ENCODE measurements at places on chromosomes 12 and 14.

- DNase-seq, result no peak
Measured at GRCh38 chr12:38149395-38150073, 167.0 kb upstream of the ALG10B start.

GRCh38 chr12:76643438-76643837 is 83.9 kb upstream of the OSBPL8 start:
- DNase-seq, result no peak

DNA sequence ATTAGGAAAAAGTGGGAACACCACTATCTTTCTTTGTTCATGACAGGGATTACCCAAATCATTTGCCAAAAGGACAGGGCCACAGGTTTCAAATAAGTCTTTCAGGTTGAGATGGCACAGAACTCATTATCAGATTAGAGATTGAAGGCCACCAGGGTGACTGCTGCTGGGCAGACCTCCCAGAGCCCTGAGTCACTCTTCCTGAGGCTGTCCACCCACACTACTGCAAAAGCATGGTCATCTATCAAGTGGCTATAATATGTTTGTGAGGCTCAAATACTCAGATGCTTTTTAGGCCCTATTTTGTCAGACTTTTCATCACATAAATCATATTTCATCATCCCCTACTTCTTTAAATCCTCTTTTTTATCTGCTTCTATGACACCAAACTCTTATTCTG is 155.3 kb upstream of the CCDC196 start:
- DNase-seq, result no peak

DNA sequence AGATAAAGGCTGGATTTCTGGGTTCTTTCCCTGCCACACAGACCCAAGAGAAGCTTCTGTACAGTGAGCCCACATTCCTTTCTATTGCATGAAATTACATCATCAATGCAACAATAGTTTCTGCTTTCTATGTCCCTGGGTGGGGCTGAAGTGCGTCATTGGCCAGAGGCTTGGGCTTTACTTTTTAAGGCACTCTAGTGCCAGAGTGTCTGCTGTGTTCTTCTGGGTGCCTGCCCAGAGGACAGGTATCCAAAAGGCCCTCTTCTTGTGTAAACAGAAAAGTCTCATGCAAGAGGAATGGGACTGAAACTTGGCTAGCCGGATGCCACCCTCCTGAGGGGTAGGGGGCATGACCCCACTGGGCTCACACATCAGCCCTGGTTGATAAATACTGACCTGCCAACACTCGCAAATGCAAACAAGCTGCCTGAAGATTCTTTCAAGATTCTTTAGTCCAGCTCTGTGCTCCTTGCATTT is 5.9 kb downstream of the KRT86 start:
- DNase-seq, result no peak

GRCh38 chr12:66665435-66665985 is 13.4 kb downstream of the GRIP1 start:
- no peak for DNase-seq

DNA sequence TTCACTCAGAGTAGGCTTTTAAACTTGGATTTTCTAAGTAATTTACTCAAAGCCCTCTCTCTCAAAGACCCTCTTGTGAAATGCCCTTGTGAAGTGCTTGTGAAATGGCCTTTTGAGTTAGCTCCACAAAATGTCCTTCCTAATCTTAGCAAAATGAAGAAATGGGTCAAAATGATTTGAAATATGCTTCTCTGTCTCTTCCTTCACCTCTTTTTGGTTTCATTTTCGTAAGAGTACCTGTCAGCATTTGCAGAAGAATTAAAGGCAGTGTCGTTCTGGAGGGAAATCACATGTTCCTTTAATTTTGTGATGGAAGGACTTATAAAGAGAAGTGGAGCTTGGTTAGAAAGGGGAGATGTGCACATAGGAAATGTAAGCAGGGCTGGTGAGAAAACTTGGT is 93.7 kb downstream of the HMGA2 start:
- DNase-seq, result no peak

DNA sequence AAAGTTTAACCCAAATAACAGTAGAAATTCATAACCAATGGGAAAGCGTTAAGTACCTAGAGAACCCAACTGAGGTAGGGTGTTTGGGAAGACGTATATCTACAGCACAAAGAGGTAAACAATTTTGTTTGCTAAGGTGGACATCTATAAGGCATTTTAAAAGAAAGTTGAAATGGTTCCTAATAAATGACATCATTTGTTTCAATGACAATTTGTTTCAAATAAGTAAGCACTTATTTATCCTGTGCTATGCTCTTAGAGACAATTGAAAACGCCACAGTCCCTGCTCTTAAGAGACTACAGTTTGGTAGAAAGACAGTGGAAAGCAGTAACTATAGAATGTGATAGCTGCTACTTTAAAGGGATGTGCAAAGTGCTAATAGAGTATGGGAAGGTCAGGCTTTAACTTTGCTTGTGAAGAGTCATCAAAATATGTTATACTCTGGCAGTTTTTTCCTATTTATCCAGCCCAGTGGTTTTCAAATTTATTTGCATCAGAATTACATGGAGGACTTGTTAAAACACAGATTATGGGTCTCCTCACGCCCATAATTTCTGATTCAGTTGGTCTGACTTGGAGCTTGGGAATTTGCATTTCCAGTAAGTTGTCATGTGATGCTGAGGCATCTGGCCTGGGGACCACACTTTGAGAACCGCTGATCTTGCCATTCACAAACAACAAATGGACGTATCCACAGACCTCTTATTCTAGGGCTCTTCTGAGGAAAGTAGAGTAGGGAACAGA is 19.6 kb upstream of the SMCO2 start:
- DNase-seq, result no peak

DNA sequence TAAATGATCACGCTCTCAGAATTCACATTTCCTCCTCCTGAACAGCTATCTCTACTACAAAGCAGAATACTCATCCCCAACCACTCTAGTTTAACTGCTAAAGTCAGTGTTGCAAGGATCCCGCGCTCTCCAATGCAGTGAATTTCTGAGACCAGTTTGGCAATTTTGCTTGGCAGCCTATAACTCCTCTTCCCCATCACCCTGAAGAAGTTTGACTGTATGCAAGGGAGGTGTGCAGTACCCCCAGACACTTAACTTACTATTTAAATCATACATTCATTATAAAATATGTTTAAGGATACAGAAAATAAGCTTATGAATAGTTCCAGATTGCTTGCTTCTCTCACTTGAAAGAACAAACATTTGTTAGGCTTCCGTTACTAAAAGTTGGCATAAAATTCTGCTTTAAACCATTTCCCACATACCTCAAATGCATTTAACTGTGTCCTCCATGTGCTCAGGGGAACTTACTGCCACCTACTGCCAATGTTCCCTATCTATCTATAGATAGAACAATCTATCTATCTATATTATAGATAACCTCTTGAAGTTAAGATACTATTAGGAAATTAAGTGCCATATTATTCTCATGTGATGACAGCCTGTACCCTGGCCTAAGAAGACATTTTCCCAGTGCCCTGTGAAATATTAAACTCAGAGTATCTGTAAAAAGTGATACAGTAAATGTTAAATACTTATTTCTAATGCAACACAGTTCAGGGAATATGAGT is 2.4 kb downstream of the LGR5 start:
- DNase-seq, result peak; percentile 24

GRCh38 chr12:31728917-31729640 is at the start of gene AMN1:
AMN1 (minus strand) TSS chr12:31729021; CDS start chr12:31729008, 13 bp downstream.
- peak; percentile 99 for DNase-seq

GRCh38 chr14:64680013-64680713 is 24.1 kb upstream of the PLEKHG3 start:
- DNase-seq, result no peak

GRCh38 chr12:123889848-123890535 is 82.6 kb downstream of the CCDC92 start:
- DNase-seq, result no peak

DNA sequence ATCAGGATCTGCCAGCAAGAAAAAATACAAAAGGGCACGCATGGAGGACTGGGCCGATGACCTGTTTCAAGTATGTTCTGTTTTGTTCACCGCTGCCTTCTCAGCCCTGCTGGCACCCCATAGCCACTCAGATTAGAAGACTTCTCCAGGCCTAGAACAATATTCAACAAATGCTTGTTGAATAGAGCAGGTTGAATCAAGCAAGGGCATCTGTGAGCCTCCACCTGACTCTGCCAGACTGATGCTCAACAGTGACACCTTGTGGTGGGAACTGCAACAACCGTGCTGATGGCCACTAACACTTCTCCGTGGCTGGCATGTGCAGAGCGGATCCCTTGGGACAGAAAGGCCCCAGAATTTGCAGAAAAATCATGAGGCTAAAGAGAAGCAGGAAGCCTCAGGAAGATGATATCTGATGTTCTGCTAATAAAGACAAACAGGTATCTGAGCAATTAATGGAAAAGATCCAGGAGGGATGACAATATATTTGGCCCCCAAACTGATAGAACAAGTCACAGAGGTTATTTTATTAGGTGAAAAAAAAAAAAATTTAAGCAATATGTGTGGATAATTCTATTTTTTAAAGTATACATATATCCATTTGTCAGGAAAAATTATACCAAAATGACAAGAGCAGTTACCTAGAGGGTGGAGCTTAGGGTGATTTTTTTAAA is 114.3 kb downstream of the KSR2 start:
- peak; percentile 55 for DNase-seq

DNA sequence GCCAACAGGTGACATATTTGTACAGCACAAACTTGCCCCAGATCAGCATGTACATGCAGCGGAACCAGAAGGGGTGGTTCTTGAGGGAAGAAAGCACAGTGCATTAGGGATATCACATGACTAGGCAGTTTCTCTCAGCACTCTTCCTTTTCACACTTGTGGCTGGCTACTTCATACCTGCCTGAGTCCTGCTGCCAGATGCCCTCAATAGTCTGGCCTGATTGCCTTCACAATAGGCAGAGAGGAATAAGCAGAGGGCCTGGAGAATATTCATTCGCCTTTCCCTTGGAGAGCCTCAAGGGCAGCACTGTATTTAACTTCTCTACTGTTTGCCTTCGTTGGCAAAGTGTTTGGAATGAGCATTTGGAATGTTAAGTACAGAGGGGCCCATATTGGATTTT is 7.9 kb downstream of the EMG1 start:
- DNase-seq, result no peak

DNA sequence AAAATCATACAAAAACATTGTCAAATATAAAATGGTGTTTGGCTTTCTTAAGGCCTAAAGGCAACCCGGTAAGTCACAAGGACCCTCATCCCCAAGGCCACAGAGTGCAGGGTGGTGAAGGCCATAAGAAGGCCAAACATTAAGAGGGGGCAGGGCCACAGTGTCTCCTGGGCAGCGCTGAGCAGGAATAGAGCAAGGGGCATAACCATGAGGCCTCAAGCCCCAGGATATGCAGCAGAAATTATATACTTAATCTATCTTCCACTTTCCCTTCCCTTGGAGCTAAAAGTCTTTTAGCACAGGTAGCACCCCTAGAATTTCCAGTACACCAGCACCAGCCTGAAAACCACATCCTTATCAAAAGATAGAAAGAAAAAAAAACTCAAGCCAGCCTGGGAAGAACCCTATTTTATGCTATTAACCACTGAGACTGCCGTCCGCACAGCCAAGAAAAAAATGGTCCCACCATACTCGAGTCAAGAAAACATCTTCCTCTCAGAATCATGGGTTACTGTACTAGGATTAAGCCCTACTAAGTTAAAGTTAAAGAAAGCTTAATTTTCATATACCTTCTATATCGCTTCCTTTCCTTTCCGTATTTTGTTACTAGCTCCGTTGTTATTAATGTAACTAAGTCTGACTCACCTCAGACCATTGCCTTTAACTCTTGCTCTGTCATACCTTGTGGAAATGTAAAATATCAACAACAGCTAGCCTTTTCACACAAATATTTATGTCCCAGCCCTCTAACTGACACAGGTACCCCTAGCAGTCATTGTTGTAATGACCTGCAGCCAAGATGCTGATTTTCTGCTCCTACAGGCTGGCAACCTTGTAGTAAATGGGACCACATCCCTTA is 20.1 kb downstream of the KLRK1 start:
- DNase-seq, result no peak

DNA sequence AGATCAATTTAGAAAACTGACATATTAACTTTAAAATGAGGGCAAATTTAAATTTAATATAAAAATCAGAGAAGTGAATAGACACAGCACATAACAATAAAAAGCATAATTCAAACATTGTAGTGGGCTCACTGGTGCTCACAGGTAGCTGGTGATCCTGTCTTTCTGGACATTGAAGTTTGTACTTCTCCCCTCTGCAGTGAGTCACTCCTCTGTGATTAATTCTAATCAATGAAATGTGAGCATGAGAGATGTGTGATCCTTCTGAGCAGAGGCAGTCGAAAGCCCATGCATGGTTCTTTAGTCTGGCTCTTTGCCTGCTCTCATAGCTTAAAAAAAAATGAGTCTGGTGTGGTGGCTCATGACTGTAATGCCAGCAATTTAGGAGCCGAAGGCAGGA is 59.0 kb upstream of the RERGL start:
- no peak for DNase-seq

GRCh38 chr12:56804169-56804568 is 41.0 kb downstream of the HSD17B6 start:
- no peak for DNase-seq

- DNase-seq, result no peak
Measured at GRCh38 chr12:127223731-127224130, 1043.2 kb upstream of the TMEM132C start.

DNA sequence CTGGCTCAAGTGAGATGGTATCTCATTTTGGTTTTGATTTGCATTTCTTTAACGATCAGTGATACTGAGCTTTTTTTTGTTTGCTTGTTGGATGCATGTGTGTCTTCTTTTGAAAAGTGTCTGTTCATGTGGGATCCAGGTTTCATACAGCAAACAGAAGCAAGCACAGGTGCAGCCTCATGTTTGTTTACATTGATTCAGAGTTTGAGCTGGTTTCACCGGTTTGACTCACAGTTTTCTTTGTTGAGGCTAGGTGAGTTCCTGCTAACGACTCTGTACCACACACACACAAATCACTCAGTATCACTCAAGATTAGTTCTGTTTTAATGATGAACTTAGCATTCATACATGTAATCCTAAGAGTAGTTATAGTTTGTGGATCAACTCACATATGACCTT is 3.7 kb downstream of the OR10G2 start:
- DNase-seq, result no peak

GRCh38 chr12:49338830-49339463 is 2.0 kb upstream of the C1QL4 start:
- DNase-seq, result no peak

- DNase-seq, result no peak
Measured at GRCh38 chr14:20802341-20803084, at the start of gene RNASE1. RNASE1 (minus strand) TSS chr14:20802844; CDS start chr14:20802068, 776 bp downstream.
